T-helper 17 cell (primary cell): ENCODE measurements at places on chromosomes 1 and 21. TPM values are rescaled to one million over a fixed set of nuclear protein-coding genes. Genes with fewer than 3 reads are reported as not detected.

DNA sequence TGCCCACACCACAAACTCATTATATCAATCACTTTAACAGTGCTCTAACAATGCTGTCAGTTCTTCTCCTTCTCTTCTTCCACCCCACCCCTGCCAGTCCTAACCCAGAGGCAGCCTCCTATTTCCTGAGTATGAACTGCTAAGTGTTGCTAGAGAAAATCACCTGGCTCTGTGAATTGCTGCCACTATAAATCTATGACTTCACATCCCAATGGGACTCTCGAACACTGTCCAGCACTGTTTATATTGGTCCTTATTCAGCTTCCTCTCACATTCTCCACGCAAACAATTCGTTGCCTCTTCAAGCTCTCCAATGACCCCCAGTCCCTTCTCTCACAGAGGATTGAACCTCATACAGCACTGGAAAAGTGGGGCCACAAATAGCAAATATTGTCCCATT, 27.0 kb upstream of the USH2A start:
- DNase-seq, result no peak

DNA sequence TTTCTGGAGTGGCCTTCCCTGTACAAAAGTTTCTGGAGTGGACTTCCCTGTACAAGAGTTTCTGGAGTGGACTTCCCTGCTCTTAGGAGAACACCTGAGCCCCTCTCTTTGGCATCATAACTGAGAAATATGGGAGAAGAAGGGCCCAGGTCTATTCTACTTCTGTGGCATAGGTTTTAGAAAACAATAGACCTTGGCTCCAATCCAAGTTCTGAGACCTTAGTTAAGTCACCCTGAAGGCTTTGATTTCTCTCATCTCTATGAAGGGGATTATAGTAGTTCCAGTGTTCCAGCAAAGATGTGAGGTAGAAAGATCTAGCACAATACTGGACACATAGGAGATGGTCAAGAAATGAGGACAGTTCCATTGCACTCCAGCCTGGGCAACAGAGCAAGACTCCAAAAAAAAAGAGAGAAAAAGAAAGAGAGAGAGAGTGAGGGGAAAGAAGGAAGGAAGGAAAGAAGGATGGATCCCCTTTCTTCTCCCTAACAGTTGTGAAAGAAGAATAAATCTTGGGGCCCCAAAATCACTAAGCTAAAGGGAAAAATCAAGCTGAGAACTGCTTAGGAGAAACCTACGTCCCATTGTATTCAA, 13.3 kb upstream of the EIF4G3 start:
- DNase-seq, result no peak

- no peak for DNase-seq
These were observed 120.8 kb upstream of the RRP15 start for GRCh38 chr1:218164111-218164929.

DNA sequence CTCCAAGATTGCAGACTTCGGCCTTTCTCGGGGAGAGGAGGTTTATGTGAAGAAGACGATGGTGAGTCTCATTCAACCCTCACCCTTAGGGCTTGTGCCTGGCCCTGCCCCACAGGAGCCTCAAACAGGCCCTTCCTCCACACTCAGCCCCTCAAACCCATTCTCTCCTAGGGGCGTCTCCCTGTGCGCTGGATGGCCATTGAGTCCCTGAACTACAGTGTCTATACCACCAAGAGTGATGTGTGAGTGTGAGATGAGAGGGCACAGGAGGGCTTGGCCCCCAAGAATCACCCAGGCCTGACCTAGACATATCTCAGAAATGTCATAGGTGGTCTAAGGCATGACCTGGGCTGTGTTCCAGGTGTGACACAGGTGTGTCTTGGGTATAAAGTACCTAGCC, 18.3 kb upstream of the MPL start:
- no peak for DNase-seq

GRCh38 chr1:66642992-66643391, 109.0 kb downstream of the SGIP1 start:
- no peak for DNase-seq

DNA sequence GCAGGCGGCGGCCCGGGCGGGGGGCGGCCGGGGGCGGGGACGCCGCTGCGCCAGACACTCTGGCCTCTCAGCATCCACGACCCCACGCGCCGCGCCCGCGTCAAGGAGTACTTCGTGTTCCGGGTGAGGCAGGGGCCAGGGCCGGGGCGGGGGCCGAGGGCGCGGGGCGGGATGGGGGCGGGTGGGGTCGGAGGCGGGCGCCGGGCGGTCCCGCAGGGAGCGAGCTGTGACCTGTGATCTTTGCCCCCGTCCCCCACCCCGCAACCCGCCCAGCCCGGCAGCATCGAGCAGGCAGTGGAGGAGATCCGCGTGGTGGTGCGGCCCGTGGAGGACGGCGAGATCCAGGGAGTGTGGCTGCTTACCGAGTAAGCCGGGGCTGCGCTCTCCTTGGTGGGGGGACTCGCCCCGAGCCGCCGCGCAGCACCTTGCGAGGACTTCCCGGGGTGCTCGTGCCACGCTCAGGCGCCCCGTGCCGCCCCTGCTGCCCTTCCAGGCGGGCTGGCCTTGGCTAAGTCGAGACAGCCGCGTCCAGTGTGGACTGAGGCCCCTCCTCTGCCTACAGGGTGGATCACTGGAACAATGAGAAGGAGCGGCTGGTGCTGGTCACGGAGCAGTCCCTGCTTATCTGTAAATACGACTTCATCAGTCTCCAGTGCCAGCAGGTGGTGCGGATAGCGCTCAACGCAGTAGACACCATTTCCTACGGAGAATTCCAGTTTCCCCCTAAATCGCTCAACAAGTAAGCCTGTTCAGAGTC, 514 bp downstream of the TPRG1L start:
- no peak for DNase-seq

DNA sequence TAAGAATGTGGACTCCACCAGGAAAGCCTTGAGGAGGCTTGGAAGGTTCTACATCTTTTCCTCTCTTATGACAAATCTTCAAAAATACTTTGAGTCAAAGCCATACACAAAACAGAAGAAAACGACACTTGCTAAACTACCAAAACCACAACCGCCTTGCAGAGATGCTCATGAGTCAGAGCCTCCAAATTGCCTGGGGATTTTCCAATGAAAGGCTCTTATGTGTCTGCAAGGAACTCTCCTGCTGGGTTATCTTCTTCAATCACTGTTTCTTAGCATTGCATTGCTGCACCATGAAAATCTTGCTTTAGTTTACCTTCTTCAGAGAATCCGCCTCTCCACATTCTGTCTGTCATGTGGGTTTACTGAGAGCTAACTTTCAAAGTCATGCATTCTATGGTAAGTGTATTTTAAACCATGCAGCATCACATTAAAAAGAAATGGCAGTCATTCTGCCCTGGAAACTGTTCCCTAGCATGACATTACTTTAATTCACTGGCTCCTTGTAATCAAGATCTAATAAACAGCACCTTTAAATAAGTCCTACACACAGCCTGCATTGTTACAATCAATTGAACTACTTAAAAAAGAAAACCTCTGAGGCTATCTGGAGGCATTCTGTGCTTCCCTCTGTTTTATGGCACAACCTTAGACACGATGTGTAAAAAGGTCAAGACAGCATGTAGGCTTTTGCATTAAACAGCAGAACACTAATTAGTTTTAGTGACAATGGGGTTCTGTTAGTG, 210.0 kb upstream of the FOXD3 start:
- DNase-seq, result no peak

GRCh38 chr1:187275346-187275745, 446.6 kb downstream of the PLA2G4A start:
- no peak for DNase-seq

- DNase-seq, result no peak
These were observed 40.8 kb upstream of the DOCK7 start for GRCh38 chr1:62728963-62729362.

- DNase-seq, result no peak
These were observed 34.9 kb downstream of the COG2 start for GRCh38 chr1:230677200-230677599.

- no peak for DNase-seq
These were observed 3.9 kb upstream of the AJAP1 start for GRCh38 chr1:4650481-4650880.

DNA sequence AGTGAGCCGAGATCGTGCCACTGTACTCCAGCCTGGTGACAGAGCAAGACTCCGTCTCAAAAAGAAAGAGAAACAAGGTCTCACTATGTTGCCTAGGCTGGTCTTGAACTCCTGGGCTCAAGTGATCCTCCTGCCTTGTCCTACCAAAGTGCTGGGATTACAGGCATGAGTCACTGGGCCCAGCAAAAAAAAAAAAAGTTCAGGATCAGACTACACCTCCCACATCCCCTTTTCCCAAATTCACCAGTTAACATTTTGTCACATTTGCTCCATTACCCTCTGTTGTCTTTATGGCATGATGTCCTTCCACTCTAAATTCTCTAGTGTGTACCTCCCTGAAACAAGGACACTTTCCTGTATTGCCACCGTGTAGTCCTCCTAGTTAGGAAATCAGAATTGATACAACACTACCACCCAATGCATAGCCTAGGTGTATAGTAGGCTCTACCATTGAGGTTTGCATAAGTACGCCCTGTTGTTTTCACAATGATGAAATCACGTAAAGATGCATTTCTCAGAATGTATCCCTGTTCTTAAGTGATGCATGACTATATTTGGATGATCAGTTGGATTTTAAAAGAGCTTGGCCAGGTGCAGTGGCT, 10.7 kb downstream of the SPEN start:
- DNase-seq, result no peak

DNA sequence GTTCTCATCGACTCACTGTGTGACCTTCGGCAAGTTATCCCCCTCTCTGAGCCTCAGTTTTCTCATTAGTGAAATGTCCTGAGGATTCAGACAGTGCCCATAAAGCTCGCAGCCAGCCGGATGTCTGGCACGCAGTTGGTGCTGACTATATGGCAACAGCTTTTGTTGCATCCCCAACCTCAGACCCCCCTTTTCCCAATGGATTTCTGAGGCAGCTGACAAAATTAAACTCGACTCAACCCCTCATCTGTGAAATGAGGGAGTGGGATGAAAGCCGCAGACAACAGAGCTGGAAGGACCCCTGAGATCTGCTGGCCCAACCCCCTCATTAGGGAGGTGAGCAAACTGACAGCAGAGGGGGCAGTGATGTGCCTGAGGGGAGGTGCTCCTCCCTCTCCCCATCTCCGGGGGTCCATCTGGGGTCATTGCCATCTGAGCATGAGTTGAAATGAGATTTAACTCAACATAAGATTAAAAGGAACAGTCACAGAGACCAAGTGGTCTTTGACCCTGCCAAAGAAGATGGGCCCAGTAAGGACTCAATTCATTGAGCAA, 40.4 kb downstream of the NKAIN1 start:
- no peak for DNase-seq

DNA sequence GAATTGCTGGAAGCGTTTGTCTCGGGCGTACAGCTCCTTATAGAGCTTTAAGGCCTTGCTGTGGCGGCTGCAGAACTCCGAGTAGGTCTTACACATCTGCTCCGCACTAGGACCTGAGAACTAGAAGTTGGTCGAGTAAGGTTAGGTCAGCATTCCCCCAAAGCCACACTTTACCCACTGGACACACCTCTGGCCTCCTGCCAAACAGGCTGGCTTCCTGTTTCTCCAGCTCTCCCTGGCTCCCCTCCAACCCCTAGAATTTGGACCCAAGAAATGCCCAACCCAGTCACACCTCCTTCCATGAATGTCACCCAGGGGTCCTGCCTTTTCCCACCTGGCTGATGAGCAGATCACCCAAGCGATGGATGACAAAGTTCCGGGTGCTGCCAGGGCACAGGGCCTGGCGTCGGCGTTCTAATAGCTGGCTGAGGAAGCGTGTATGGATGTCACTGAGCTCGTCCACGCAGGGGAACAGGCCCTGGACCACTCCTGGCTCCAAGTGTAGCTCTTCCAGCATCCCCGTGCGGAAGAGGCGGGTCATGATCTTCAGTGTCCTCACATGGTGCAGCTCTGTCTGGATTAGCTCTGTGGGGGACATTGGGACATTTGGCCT, 15.6 kb downstream of the ARHGEF2 start:
- DNase-seq, result no peak

- DNase-seq, result no peak
These were observed 99.3 kb upstream of the ESRRG start for GRCh38 chr1:216822480-216822879.

DNA sequence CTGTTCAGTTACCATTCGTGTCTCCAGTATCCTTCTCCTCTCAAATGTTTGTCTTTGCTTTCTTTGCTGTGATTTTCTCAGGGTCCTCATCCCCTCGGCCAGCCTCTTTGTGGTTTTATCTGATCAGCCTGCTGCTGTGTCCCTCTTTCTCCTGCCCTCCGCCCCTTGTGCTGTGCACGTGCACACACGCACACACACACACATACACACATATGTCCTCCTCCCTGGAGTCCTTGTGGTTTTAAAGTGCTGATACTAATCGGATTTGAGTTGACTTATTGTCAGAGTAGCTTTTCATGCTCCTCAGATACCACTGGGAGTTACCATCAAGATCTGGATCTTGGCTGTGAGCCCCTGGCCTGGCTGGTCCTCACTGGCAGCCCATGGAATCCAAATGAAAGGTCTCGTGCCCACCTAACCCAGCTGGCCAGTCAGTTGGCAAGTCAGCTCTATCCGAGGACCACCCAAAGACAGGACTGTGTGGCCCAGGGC, 34.1 kb downstream of the QSOX1 start:
- no peak for DNase-seq

The RBM11 gene
- 1.7 TPM for total RNA-seq

The HES3 gene
- not detected for total RNA-seq

The RUNX3 gene
- total RNA-seq, result 186 TPM

The KRTAP10-9 gene
- not detected for total RNA-seq
